ENCODE measurements at places on chromosomes 3 and 15. TPM values are rescaled to one million over a fixed set of nuclear protein-coding genes. Genes with fewer than 3 reads are reported as not detected.

DNA sequence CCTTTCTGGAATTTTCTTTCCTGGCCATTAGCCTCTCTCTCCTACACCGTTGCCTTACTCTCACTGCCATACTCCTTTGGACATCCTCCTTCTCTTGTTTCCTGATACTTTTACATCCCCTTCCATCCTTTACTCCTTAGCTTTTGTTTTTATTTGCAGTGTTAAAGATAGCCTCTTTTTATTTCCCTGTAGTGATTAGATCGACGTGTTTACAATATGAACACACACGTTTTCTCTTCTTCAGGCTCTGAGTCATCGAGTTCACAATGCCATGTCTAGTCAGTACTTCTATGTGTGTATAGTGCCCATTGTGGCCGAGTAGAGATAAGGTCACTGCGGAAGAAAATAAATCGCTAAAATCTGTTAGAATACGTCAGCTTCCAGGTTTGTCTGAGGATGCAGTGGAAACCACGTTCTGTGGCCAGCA, 208.5 kb downstream of the LPP start:
- DNase-seq: peak; percentile 86

STAB1 gene
- not detected for total RNA-seq

GRCh38 chr15:43852607-43853006, 25.8 kb downstream of the WDR76 start:
- DNase-seq: no peak

DNA sequence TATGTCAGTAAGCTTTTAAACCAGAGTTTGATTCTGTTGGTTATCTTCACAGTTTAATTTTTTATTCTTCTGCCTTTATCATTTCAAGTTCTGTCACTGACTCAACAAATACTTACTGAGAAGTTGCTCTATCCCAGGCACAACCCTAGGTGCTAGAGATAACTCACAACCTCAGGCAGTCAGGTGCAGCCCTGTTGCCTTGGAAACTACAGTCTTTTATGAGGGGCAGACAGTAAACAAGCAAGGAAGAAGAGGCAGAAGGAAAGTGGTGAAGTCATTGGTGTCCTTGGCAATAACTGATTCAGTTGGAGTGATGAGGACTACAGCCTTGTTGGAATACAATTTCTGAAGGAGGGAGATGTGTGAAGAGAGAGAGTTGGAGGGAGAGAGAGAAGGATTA, 142.1 kb upstream of the LRTM1 start:
- DNase-seq: no peak

DNA sequence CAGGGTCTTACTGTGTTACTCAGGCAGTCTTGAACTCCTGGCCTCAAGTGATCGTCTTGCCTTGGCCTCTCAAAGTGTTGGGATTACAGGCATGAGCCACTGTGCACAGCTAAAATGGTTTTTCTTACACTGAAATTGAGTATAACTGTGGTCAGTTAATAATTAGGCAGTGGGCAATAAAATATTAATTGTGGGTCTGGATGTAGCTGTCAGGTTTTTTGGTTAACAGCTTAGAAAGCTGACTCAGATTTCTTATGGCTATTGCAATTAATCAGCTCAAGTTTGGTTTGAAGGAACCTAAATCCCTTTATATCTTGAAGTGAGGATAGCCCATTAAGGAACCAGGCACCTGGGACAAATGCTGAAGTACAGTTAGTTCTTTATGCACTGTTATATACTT, 73.8 kb upstream of the LRRFIP2 start:
- DNase-seq: no peak

- no peak for DNase-seq
Measured at GRCh38 chr15:98996624-98997023, 11.0 kb downstream of the PGPEP1L start.
